ENCODE measurements at places on chromosomes 7 and 10.

DNA sequence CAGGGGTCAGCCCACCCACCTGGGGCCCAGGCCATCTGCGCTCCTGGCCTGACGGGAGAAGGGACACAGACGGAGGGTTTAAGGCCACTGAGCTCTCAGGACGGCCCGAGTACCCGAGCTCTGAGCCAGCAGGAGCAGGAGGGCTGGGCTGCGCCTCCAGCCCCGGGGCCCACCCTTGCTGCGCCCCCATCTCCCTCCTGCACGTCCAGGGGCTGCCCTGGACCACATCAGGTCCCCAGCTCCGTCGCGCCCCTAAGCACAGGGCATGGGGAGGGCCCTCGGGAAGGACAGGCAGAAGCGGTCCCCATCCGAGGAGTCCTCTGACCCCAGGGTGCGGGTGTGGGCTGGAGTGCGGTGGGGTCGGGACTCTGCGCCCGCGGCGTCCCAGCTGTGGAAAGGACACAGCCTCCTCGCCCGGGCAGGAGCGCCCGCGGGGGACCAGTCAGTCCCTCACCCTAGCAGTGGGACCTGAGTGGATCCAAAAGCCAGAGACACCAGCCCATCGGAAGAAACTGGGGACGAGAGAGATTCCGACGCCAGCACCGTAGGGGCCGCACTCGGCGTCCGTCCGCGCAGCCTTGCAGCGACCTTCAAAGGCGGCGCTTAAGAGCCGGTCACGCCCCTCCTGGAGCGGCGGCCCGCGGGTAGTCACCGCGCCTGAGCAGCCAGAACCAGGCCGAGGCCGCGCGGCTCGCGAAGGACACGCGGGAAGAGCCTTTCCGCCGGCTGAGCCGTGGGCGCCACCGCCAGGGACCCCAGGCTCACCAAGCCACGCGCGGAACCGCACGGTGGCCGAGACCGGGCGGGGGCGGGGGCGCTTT, 15.9 kb downstream of the CAMK2B start:
- DNase-seq: no peak

DNA sequence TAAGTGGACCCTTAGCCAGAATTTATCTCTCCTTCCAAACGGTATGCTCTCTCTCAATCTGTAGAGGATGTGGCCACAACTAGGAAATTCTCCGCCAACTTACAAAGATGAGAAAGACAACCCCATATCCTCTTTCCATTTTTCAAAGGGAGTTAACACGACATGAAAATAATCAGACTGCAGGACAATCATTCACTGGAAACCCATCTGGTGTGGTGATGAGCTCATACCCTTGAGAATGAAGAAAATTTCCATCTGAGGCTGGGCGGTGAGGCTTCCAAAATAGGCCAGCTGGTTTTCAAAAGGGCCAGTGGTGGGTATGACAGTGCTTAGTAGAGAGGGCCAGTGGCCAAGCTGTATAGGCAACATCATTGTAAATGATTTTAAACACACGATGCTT, 369.6 kb downstream of the FRMD4A start:
- DNase-seq: peak; percentile 83

GRCh38 chr10:88157981-88158465, 294.6 kb downstream of the PTEN start:
- DNase-seq: no peak

GRCh38 chr7:124022551-124022950, 10.3 kb downstream of the TMEM229A start:
- DNase-seq: no peak

- DNase-seq: no peak
These were observed 244.1 kb upstream of the SEMA3C start for GRCh38 chr7:81162771-81163525.

DNA sequence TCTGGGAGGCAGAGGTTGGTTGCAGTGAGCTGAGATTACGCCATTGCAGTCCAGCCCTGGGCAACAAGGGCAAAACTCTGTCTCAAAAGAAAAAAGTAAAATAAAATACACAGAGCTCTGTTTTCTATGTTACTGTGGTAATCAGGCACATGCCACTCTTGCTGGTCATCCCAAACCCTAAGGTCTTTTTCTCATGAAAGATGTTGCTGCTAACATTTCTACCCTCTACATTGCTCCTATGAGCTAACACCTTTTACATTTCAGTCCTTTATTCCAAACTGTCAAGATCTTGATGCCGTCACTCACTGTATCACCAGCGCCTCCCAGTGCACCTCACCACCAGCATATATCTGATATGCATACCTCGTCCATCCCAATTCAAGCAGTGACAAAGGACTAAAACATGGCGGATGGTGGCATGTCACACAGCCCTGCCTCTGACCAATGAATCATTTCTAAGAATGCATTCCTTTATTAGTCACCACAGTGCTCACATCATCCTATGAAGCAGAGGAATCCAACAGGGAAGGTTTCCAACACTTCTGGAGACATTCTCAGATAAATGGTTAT, 4.3 kb downstream of the DAGLB start:
- DNase-seq: peak; percentile 35

DNA sequence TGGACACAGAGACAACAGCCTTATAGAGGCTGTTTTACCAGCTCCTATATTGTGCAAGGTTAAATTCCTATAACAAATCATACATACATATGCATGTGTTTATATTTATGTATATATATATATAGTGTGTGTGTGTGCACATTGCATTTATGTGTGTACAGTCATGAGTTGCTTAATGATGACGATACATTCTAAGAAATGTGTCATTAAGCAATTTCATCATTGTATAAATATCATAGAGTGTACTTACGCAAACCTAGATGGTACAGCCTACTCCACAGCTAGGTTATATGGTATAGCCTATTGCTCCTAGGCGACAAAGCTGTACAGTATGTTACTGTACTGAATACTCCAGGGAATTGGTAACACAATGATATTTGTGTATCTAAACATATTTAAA, 30.1 kb upstream of the TNKS2 start:
- DNase-seq: no peak

DNA sequence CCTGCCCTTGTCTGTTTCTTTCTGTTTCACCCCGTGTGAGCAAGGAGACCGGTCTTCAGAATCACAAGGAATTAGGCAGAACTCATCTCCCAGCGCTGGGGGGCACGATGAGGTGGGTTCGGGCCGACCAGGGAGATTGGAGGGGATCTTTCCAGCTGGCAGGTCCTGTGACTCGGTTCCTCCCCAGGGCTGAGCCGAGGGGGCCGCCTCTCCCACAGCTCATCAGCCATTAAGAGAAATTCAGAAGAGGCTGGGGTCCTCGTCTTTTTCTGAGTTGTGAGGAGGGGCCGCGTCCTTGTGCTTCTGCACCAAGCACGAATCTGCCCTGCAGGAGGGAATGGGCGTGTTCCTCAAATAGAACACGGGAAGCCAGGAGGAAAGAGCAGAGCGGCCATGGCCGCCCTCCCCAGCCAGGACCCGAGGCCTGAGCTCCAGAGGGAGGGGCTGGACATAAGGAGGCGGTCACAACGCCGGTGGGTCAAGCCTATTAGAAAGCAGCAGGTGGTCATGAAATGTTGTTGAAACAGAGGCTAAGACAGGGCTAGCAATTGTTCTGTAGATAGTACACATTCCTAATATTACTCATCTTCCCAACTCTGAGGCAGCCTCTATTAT, 125.3 kb downstream of the ADARB2 start:
- no peak for DNase-seq

- no peak for DNase-seq
These were observed 10.7 kb upstream of the NFKB2 start for GRCh38 chr10:102384606-102385429.

GRCh38 chr7:3892157-3892556, 591.1 kb downstream of the SDK1 start:
- DNase-seq: no peak

DNA sequence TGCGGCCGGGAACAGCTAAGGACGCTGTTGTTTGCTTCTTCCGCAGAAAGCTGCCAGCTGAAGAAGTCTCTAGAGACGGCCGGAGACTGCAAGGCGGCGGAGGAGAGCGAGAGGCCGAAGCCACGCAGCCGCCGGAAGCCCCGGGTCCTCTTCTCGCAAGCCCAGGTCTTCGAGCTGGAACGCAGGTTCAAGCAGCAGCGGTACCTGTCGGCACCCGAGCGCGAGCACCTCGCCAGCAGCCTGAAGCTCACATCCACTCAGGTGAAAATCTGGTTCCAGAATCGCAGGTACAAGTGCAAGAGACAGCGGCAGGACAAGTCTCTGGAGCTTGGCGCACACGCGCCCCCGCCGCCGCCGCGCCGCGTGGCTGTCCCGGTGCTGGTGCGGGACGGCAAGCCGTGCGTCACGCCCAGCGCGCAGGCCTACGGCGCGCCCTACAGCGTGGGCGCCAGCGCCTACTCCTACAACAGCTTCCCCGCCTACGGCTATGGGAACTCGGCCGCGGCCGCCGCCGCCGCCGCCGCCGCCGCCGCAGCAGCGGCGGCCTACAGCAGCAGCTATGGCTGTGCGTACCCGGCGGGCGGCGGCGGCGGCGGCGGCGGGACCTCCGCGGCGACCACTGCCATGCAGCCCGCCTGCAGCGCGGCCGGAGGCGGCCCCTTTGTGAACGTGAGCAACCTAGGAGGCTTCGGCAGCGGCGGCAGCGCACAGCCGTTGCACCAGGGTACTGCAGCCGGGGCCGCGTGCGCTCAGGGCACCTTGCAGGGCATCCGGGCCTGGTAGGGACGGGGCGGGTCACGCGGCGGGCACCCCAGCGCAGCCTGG, 2.4 kb downstream of the NKX2-3 start:
- no peak for DNase-seq

GRCh38 chr7:108054537-108054936, 51.6 kb upstream of the LAMB1 start:
- no peak for DNase-seq

GRCh38 chr10:48216204-48216505, 58.3 kb downstream of the FRMPD2 start:
- no peak for DNase-seq

- DNase-seq: no peak
These were observed 219.6 kb upstream of the SHH start for GRCh38 chr7:156031679-156032478.

- DNase-seq: no peak
These were observed 151.2 kb downstream of the TPST1 start for GRCh38 chr7:66356277-66356721.

DNA sequence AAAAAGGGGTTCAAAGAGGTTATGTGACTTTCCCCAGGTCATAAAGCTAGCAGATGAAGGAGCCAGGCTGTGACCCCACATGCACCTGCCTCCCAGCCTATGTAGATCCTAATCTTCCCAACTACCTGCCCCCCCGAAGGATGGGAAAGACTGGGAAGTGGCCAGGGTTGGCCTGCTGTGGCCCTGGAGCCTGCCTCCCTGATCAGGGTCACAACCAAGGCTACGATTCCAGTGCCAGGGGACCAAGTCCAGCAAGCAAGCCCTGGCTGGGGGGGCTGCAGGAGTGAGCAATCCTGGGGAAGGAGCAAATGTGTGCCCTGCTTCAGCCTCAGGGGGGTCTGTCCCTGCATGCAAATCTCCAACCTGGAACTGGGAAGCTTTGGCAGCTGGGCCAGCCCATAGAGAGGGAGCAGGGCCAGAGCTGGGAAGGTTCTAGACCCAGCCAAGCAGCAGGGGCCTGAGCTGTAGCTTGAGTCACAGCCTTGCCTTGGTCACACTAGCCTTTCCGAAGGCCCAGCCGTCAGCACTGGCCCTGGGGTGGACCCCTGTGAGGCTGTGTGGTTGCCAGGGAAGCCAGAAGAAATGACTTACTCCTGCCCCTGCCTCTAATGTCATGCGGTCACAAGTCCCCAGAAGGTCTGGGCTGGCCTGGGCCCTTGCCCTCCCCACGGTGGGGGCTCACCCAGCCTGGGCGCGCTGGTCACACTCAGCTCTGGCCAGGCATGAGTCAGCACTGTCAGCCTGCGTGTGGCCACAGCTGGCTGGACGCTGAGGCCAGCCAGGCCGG, 96.4 kb upstream of the ZMIZ1 start:
- DNase-seq: peak; percentile 68

GRCh38 chr7:70926666-70927065, 205.3 kb upstream of the GALNT17 start:
- no peak for DNase-seq

DNA sequence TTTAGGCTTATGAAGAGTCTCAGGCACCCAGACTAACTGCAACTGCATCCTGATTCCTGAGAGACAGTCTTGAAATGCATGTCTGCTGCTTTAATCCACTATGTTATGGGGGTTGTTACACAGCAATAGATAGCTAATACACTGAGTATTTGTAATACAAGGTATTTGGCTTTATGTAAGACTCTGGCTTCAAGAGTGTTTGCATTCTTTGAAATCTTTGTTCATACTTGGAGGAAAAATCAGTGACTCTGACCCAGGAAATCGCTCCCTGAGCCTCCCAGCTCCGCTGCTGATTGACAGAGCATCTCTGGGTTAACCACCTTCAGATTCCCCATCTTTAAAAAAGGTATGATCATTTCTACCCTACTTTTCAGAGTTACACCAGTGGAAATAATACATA, 133.9 kb downstream of the MTPAP start:
- DNase-seq: no peak

GRCh38 chr10:130062201-130062600, 48.4 kb downstream of the C10orf143 start:
- DNase-seq: no peak

GRCh38 chr10:117740691-117741222, 198.2 kb downstream of the EMX2 start:
- DNase-seq: no peak

DNA sequence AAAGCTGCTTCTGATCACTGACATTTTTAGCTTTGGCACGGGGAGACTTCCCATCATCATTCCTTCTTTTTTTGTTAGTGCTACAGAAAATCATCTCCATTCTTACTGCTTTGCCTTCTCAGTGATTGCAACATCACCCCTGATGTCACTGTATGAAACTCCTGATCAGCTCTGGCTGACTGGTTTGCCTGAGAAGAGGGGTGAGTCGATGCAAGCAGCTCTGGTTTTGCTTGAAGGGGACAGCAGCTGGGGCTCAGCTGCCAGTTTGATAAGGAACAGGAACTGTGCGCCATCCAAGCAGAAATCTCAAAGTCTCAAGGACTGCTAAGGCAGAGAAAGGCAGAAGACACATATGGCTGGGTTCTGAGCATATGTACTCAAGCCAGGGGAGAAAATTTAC, 808.5 kb upstream of the CELF2 start:
- peak; percentile 76 for DNase-seq

DNA sequence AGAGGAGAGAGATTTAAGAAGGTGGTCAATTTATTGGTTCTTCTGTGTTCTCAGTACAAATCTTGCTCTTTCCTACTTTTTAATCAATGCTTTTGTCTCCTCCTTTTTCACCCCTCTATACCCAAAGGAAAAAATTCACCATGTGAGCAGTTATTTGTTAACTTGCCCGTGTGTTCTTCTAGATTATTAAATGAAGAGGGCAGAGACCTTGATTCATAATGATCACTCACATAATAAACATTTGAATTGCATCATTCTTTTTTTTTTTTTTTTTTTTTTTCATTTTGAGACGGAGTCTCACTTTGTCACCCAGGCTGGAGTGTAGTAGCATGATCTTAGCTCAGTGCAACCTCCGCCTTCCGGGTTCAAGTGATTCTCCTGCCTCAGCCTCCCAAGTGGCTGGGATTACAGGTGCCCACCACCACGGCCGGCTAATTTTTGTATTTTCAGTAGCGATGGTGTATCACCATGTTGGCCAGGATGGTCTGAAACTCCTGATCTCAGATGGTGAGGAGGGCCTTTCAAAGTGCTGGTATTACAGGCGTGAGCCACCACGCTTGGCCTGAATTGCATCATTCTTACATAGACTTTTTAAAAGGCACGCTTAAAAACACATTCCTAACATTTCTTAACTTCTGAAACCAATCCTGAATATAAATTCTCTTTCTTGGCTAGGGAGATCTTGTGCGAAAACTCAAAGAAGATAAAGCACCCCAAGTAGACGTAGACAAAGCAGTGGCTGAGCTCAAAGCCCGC, 3.6 kb downstream of the GARS1 start:
- no peak for DNase-seq
